ENCODE measurements at places on chromosomes 5 and 9.

- no peak for DNase-seq
Measured at GRCh38 chr5:73857446-73857845, 231.4 kb downstream of the ARHGEF28 start.

- DNase-seq, result no peak
Measured at GRCh38 chr9:91301161-91301560, 60.6 kb downstream of the AUH start.

DNA sequence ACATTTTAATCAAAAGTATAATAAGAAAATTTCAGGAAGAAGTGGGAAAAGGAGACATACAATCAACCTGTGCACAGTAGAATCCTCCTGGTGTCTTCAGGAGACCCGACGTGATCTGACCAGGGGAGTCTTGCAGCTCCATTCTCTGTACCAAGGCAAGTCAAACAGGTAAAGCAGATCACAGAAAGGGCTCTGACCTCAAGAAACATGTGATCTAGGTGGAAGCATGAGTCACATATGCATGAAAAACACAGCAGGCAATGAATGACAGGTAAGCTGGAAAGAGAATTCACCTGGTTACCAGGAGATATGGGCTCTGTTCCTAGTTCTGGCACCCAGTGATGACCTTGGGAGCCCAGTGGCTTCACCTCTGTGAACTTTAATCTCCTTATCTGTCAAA lies 19.4 kb upstream of the FABP6 start:
- no peak for DNase-seq

DNA sequence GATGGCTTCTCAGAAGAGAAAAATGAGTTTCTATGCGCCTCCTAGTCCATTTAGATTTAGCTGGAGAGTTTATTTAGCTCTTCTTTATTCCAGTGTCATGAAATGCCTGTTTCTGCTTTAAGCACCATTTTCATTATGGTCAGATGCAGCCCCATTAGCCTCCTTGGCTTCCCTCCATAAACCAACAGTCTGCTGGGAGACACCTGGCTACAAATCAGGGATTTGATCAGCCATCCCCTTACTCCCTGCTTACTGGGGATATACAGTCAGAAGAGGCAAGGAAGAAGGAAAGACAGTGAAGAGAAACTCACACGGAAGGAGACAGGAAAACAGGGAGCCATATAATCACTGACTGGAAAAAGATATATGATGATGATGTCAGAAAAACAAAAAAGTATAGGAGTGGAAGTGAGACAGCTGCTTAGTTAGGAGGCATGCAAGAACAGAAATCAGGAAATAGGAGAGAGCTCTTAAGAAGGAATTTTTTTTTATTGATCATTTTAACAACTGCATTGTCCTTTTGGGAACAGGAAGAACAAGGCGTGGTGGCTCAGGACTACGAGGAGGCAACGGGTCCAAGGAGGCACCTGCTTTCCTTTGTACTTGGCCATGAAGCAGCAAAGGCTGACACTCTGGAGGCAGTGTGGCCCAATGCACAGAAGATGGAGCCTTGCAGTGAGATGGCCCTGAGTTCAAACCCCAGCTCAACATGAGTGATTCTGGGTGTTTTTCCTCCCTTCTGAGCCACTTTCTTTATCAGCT lies 56.1 kb downstream of the MED27 start:
- no peak for DNase-seq

GRCh38 chr5:55575815-55576583 lies 41.2 kb upstream of the PLPP1 start:
- no peak for DNase-seq

DNA sequence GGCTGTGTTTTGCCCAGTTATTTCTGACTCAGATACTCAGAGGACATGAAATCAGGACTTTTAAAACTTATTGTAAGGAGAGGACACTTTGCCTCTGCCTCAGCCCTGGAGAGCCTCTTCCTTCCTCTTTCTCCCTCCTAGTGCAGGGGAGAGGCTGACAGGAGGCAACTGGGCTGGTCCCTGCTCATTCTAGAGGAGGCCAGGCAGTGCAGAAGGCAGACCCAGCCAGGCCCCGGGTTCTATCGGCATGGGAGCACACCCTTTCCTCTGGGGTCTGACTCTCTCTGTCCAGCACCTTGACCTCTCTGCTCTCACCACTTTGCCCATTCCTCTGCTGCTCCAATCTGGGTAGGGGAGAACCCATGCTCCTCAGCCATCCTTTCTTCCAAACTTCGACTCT lies 16.0 kb upstream of the SMIM32 start:
- DNase-seq, result no peak

DNA sequence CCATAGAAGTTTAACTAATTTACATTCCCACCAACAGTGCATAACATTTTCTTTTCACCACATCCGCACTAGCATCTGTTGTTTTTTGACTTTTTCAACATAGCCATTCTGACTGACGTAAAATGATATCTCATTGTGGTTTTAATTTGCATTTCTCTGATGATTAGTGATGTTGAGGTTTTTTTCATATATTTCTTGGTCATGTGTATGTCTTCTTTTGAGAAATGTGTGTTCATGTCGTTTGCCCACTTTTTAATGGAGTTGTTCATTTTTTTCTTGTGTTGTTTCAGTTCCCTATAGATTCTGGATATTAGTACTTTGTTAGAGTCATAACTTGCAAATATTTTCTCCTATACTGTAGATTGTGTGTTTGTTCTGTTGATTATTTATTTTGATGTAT lies 163.4 kb downstream of the FER start:
- DNase-seq, result no peak

DNA sequence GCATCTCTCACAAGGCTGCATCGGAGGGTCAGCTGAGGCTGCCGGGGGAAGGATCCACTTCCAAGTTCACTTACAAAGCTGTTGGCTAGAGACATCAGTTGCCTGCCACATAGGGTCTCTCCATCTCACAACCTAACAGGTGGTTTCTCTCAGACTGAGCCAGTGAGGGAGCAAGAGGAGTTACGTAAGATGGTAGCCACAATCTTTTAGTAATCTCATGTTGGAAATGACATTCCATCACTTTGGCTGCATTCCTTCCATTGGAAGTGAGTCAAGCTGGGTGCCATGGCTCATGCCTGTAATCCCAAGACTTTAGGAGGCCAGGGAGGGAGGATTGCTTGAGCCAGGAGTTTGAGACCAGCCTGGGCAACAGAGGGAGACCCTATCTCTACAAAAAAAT lies 7.4 kb upstream of the GRK6 start:
- DNase-seq, result no peak

DNA sequence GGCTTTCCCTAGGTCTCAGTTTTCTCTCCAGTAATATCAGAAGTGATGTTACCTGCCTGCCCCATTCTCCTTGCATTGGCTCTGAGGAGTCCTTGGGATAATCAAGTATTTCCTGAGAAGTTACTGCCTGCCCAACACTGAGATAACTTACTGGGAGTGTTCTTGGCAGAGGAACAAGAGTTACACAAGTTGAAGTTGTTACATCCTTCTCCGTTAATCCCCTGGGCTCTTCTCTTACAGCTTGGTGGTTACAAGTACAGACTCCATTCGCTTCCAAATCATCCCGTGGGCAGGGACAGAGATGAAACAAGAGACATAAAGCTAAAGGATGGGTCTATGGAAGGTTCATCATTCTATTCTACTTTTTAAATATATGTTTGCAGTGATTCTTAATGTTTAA lies 74.1 kb upstream of the SAP30L start:
- no peak for DNase-seq

- no peak for DNase-seq
Measured at GRCh38 chr9:116141864-116142561, 11.6 kb upstream of the PAPPA start.

- no peak for DNase-seq
Measured at GRCh38 chr5:62790348-62790747, 211.7 kb downstream of the LRRC70 start.

DNA sequence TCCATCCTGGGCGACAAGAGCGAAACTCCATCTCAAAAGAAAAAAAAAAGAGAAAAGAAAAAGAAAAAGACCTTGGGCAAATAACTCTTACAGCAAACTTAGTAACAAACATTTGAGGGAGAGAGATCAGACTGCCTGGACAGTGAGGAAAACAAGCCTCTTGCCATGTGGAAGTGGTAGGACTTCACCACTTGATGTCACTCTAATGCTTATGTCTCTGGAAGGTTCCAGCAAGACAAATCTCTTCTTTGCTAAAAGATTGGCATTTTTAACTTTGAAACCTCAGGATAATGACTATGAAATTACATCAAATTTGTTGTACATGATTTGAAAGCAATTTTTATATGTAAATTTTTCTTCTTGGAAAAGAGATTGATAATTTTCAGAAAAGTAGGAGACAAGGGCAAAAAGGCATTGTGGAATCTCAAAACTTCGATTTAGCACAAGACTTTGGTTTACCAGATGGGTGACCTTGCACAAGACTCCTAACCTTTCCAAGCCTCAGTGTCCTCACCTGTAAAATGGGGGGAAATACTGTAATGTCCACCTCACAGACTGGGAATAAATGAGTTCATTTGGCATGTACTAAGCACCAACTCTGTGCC lies 5.4 kb downstream of the ACTL7B start:
- DNase-seq, result no peak

GRCh38 chr5:82851471-82851870 lies 225.7 kb downstream of the TMEM167A start:
- DNase-seq, result no peak

DNA sequence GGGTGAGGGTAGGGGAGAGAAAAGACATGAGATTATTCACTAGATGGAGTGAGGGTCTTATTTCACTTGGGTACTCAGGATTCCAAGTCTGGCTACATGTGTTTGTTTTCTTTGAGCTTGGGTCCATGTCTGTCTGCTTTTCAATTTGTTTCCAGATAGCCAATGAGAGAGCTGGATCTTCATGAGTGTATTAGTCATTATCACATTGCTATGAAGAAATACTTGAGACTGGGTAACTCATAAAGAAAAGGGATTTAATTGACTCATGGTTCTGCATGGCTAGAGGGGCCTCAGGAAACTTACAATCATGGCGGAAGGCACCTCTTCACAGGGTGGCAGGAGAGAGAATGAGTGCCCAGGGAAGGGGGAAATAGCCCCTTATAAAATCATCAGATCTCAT lies 196.8 kb upstream of the TRIM32 start:
- no peak for DNase-seq

- DNase-seq, result no peak
Measured at GRCh38 chr9:75850459-75851200, 39.8 kb upstream of the PCSK5 start.

DNA sequence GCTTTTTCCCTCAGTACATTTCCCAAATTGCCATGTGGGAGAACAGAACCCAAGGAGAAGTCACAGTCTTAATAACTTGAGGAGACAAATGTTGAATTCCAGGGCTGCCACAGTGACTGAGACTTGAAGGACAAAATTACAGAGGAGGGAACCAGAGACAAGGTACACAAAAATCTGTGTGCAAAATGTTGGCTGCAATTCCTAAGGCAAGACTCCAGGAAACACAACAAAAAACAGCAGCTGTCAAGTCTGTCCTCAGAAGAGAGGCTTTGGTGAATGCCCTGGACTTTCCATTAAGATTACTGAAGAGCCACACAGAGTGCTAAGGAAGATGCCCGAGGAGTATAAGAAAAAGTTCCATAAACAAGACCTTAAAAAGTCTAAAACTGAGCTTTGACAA lies 21.1 kb downstream of the AP3B1 start:
- no peak for DNase-seq

GRCh38 chr9:119053070-119053469 lies 316.2 kb downstream of the BRINP1 start:
- DNase-seq, result no peak
